ENCODE measurements at places on chromosomes 7 and 10. TPM values are rescaled to one million over a fixed set of nuclear protein-coding genes. Genes with fewer than 3 reads are reported as not detected.

The CPXM2 gene
- total RNA-seq: not detected

The HOXA10 gene
- total RNA-seq: 11.8 TPM

The LIPF gene
- not detected for total RNA-seq

The CYP3A4 gene
- not detected for total RNA-seq

The ASNS gene
- 52.9 TPM for total RNA-seq

The TMEM273 gene
- not detected for total RNA-seq

GRCh38 chr7:28806841-28807240 lies 151.3 kb downstream of the TRIL start:
- H3K27ac ChIP-seq: no peak overlapping the region
- no peak overlapping the region for H3K4me3 ChIP-seq
- no peaks in the 10 kb centered on the region for H3K27me3 ChIP-seq
- peaks cover 4% of the 10 kb centered on the region for H3K36me3 ChIP-seq
- H3K4me1 ChIP-seq: no peaks in the 10 kb centered on the region

DNA sequence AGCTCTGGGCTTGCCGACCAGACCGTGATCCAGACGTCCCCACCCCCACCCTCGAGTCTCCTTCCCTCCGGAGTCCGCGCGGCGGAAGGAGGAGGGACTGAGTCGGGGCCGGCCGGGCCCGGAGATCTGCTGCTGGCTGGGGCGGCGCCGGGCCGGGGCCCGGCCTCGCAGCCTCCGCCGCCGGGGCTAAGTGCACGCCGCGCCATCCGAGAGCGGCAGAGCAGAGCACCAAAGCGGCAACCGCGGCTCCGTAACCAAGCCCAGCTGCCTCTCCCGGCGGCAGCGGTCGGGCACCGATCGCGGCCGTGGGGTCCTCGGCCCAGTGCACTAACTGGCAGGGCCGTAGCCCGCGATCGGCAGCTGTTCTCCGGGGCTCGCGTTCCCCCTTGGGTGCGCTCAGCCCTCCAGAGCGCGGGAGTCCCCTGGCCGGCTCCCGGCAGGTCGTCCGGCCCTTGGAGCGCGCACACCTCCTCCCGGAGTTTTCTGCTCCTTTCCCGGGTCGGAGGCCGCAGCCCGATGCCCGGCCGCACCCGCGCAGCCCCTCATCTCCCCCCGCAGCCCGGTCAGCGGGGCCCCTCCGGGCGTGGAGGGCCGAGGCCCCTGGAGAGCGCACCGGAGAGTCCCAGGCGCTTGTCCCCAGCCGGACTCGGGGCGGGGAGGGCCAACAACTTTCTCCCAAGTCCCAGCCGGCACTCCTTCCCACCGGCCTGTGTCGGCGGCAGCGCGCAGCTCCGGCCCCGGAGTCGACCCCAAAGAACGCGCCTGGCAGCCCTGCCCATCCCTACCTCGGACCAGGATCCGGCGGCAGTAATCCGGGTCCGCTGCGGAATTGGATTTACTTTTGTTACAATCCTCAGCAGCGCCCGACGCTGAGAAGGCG lies 799 bp downstream of the VAX1 start:
- peak; percentile 46 for DNase-seq
- H3K27ac ChIP-seq: no peak overlapping the region
- peaks cover 23% of the 10 kb centered on the region for H3K27me3 ChIP-seq
- no peaks in the 10 kb centered on the region for H3K4me1 ChIP-seq
- H3K36me3 ChIP-seq: no peaks in the 10 kb centered on the region
- H3K4me3 ChIP-seq: peak overlapping the region; percentile 65

GRCh38 chr10:69866688-69867461 lies 65.2 kb downstream of the COL13A1 start:
- peak overlapping the region; percentile 9 for H3K27ac ChIP-seq
- H3K27me3 ChIP-seq: no peaks in the 10 kb centered on the region
- H3K4me1 ChIP-seq: peaks cover 76% of the 10 kb centered on the region
- peak; percentile 41 for DNase-seq
- H3K36me3 ChIP-seq: peaks cover 14% of the 10 kb centered on the region

GRCh38 chr10:22630234-22631174 lies 83.9 kb downstream of the PIP4K2A start:
- no peak for DNase-seq
- H3K36me3 ChIP-seq: no peaks in the 10 kb centered on the region
- H3K4me1 ChIP-seq: peaks cover 50% of the 10 kb centered on the region
- no peak overlapping the region for H3K4me3 ChIP-seq

GRCh38 chr10:131264110-131264788 lies 47.3 kb downstream of the TCERG1L start:
- no peaks in the 10 kb centered on the region for H3K36me3 ChIP-seq
- H3K27ac ChIP-seq: no peak overlapping the region
- H3K4me1 ChIP-seq: no peaks in the 10 kb centered on the region
- no peak overlapping the region for H3K4me3 ChIP-seq
- H3K27me3 ChIP-seq: no peaks in the 10 kb centered on the region

DNA sequence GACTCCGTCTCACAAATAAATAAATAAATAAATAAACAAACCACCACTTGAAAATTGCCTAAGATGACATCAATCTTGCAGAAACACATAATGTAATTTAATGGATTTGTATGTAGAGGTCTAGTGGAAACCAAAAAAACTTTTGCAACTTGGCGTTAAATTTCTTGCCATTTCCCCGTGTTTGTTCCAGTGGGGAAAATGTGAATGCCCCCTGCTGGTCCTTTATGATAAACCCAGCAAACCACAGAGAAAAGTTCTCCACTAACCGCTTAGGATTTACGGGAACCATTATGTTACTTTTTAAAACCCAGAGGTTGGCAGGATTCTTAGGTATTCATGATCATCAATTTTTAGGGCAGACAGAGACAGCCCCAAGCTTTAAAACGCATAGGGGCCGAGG lies 32.5 kb downstream of the LAMB4 start:
- no peaks in the 10 kb centered on the region for H3K36me3 ChIP-seq
- peak; percentile 34 for DNase-seq
- peaks cover 25% of the 10 kb centered on the region for H3K4me1 ChIP-seq
- H3K4me3 ChIP-seq: no peak overlapping the region

DNA sequence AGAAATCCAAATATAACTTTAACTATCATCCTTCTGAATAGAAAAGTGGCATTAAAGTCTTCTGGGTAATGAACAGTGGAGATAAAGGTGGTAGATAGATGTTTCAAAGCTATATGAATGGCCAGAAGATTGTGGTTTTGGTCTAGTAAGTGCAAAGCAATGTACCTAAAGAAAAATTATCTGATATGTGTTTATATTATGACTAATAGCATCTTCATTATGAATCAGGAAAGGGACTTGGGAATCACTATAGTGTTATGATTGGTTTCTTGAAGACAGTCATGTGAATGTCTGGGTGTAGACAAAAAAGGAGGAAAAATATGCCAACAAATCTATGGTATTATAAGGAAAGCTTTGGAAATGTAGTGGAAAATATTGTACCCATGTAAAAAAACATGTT lies 3.0 kb downstream of the ZNF518A start:
- H3K27ac ChIP-seq: no peak overlapping the region
- no peak overlapping the region for H3K4me3 ChIP-seq
- no peaks in the 10 kb centered on the region for H3K4me1 ChIP-seq
- DNase-seq: no peak
- H3K27me3 ChIP-seq: no peaks in the 10 kb centered on the region
- H3K36me3 ChIP-seq: peaks cover 28% of the 10 kb centered on the region

DNA sequence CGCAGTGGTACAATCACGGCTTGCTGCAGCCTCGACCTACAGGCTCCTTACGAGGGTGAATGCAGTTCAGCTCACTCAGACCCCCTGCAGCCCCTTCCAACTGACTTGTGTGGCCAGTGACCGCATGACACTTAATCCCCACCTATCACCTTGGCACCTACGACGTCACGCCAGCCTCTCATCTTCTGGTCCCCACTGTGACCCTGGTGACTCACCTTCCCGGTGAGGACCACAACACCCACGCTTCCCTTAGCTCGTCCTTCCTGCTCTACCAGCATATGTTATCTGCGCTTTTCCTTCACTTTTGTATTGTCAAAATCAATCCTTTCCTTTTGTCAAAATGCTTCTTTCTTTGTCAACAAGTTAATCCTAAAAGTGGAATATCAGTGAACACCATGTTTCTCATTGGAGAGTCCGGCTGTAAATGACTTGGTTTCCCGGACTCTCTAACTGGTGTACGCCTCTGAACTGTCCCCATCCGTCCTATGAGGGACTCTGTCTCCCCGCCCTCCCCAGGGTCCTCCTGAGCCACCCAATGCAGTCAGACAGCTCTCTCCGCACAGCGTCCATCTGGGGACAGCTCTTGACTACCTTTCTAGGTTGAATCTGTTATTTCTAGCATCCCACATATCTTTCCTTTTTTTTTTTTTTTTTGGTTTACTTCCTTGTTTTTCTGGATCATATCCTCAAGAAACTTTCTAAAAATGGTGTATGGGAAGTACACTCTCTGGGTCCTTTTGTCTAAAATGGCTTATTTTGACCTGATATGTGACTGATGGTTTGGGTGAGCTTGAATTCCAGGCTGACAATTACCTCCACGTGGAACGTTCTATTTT lies 37.3 kb downstream of the CFAP46 start:
- H3K27me3 ChIP-seq: peaks cover 49% of the 10 kb centered on the region
- H3K4me1 ChIP-seq: peaks cover 12% of the 10 kb centered on the region
- no peak overlapping the region for H3K4me3 ChIP-seq
- no peak overlapping the region for H3K27ac ChIP-seq

- DNase-seq: no peak
- H3K27ac ChIP-seq: no peak overlapping the region
- no peaks in the 10 kb centered on the region for H3K27me3 ChIP-seq
Observed at GRCh38 chr10:60894786-60895185, 49.2 kb downstream of the RHOBTB1 start.

DNA sequence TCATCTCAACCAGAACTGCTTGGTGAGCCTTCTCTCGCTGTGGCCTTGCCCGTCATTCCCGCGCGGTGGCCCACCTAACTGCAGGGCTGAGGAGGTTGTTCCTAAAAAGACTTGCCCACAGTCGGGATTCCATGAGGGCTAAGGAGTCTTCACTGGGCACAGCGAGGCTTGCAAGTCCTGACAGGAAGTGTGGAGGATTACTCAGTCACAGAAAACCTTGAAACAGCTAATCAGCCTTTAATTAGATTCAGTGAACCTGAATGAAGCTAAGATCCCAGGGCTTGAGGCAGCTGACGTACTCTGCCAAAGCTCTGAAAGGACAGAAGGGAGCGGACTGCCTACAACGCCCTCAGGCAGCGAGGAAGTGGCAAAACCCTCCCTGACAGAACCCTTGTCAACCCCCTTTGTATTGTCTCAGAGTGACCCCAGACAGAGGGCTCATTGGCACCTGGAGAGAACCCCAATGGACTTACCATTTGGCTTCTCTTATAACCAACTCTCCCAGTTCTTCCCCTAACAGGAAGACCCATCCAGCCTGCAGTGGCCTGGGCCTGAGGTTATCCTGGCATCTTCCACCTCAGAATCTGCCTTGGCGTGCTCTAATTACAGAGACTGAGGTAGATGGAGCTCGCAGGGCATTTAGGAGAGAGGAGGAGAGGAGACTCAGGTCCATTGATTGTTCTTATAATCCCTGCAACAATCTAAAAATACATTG lies 2.5 kb upstream of the LAMB4 start:
- H3K36me3 ChIP-seq: no peaks in the 10 kb centered on the region
- H3K4me1 ChIP-seq: no peaks in the 10 kb centered on the region
- no peaks in the 10 kb centered on the region for H3K27me3 ChIP-seq
- no peak for DNase-seq

GRCh38 chr10:132193907-132194552 lies 7.3 kb downstream of the DPYSL4 start:
- no peaks in the 10 kb centered on the region for H3K36me3 ChIP-seq
- H3K4me1 ChIP-seq: no peaks in the 10 kb centered on the region
- H3K27me3 ChIP-seq: peaks cover 15% of the 10 kb centered on the region
- no peak overlapping the region for H3K27ac ChIP-seq
- DNase-seq: peak; percentile 39

DNA sequence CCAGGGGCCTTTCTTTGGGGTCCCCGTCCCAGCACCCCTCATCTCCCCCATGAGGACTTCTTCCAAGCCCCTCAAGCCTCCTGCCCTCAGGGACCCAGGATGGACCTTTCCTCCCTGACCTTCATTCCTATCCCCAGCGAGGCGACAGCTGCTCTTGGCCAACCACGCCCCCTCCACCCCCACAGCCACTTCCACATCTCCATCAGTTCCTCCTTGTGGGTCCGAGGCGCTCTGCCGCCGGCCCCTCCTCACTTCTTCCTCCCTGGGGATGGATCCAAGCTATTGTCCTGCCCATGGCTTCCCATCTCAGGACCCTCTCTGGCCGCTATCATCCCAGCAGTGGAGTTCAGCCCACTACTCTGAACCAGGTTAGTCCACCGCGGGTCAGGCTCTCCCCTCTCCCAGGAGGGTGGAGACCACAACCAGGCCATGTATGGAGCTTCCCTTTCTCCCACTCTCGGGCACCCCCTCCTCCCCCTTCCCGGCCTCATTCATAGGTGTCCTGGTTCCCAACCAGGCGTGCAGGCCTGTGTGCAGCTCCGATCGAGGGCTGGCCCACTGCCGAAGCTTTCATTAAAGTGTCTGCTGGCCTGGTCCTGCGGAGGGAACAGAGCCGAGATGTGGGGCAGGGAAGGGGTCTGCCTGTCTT lies 1.7 kb upstream of the SH2B2 start:
- no peak overlapping the region for H3K4me3 ChIP-seq
- no peaks in the 10 kb centered on the region for H3K4me1 ChIP-seq
- peaks cover 23% of the 10 kb centered on the region for H3K36me3 ChIP-seq
- no peak overlapping the region for H3K27ac ChIP-seq
- H3K27me3 ChIP-seq: no peaks in the 10 kb centered on the region

GRCh38 chr7:23285657-23286646 lies 13.2 kb upstream of the MALSU1 start:
- no peak for DNase-seq
- H3K4me1 ChIP-seq: peaks cover 8% of the 10 kb centered on the region
- no peaks in the 10 kb centered on the region for H3K36me3 ChIP-seq
- H3K4me3 ChIP-seq: no peak overlapping the region
- no peak overlapping the region for H3K27ac ChIP-seq

GRCh38 chr7:22728401-22729029 lies 1.5 kb downstream of the IL6 start:
- DNase-seq: peak; percentile 51
- H3K27me3 ChIP-seq: no peaks in the 10 kb centered on the region
- peaks cover 53% of the 10 kb centered on the region for H3K4me1 ChIP-seq
- H3K4me3 ChIP-seq: peak overlapping the region; percentile 73
- H3K36me3 ChIP-seq: peaks cover 27% of the 10 kb centered on the region

- H3K36me3 ChIP-seq: no peaks in the 10 kb centered on the region
- no peak overlapping the region for H3K27ac ChIP-seq
- no peaks in the 10 kb centered on the region for H3K27me3 ChIP-seq
- peaks cover 3% of the 10 kb centered on the region for H3K4me1 ChIP-seq
Observed at GRCh38 chr10:67612577-67613537, 83.1 kb downstream of the CTNNA3 start.

- no peak overlapping the region for H3K27ac ChIP-seq
- H3K4me3 ChIP-seq: no peak overlapping the region
- no peaks in the 10 kb centered on the region for H3K36me3 ChIP-seq
- no peaks in the 10 kb centered on the region for H3K27me3 ChIP-seq
- DNase-seq: no peak
Observed at GRCh38 chr7:82945056-82945455, 217.6 kb downstream of the PCLO start.

DNA sequence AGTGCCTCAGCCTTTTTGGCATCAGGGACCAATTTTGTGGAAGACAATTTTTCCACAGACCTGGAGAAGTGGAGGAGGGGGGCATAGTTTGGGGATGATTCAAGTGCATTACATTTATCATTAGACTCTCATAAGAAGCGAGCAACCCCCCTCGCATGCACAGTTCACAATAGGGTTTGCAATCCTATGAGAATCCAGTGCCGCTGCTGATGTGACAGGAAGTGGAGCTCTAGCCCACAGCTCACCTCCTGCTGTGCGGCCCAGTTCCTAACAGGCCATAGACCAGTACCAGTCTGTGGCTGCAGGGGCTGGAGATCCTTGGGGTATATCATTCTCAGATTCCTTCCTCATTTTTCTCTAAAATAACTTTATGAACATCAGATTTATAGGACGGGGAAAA lies 50.8 kb downstream of the ATAD1 start:
- no peaks in the 10 kb centered on the region for H3K27me3 ChIP-seq
- H3K4me1 ChIP-seq: peaks cover 6% of the 10 kb centered on the region
- DNase-seq: no peak
- H3K27ac ChIP-seq: no peak overlapping the region
- H3K4me3 ChIP-seq: no peak overlapping the region

All from Calu3 (cell line).